ENCODE measurements at places on chromosomes 4 and X.

- no peak for DNase-seq
Measured at GRCh38 chrX:16664074-16664473, 14.1 kb downstream of the S100G start.

DNA sequence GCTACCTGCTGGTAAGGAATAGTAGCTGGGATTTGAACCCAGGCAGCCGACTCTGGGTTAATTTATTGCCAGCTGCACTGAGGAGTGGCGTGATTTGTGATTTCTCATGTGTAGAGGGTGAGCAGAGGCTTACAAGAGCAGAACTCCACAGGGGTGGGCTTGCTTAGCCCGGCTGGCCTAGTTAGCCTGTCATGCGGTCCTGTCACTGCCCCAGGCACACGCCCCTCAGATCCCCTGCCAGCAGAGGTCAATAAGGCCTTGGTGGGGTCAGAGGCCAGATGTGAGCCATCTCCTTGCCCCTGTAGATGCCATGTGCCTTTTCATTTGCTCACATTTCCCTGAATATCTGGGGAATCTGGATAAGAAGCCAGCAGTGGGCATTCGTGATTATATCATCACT is 13.4 kb downstream of the NSDHL start:
- DNase-seq = no peak

GRCh38 chr4:173652283-173652931 is 122.4 kb upstream of the HAND2 start:
- no peak for DNase-seq

DNA sequence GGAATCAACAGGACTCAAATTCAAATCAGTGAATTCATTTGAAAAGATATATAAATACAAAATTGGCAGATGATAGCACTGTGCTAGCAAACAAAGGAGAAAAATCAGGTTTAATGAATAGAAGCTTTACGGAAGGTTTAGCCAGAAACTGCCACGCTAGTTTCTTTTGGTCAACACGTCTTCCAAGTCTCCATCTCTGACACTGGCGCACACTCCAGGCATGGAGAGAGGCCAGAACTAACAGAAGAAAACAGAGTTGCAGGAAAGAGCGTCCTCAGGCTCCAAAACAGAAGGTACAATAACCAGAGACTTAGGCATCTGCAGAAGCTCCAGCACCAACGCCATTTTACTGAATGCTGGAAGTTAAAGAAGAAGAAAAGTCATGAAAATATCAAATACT is 497.3 kb upstream of the FRG1 start:
- no peak for DNase-seq

Data from AG20443 (cell line).